HFFc6 (cell line): ENCODE measurements at places on chromosomes 7 and 10. TPM values are rescaled to one million over a fixed set of nuclear protein-coding genes. Genes with fewer than 3 reads are reported as not detected.

TFR2 gene
- total RNA-seq = 0.63 to 1.1 TPM in 2 of 3 replicates, not detected in the other

- no peak overlapping the region for H3K27ac ChIP-seq
- H3K36me3 ChIP-seq = no peaks in the 10 kb centered on the region
- no peaks in the 10 kb centered on the region for H3K4me1 ChIP-seq
Measured at GRCh38 chr10:50152792-50153272, 85.1 kb downstream of the WASHC2A start.

GRCh38 chr10:32411797-32412498, 34.0 kb upstream of the CCDC7 start:
- peaks cover under 1% of the 10 kb centered on the region; the same call in 1 of the 2 replicates for H3K27me3 ChIP-seq
- H3K36me3 ChIP-seq = no peaks in the 10 kb centered on the region
- no peak for DNase-seq
- H3K27ac ChIP-seq = no peak overlapping the region
- no peak overlapping the region for H3K4me3 ChIP-seq

GRCh38 chr10:70052462-70053217, at the start of gene MACROH2A2:
MACROH2A2 (plus strand) TSS chr10:70052846; CDS start chr10:70075659, 22,813 bp downstream.
- H3K4me1 ChIP-seq = peaks cover 6% of the 10 kb centered on the region
- H3K27me3 ChIP-seq = peaks cover 31% of the 10 kb centered on the region
- H3K4me3 ChIP-seq = peak within 1 kb of the TSS; percentile 71
- H3K36me3 ChIP-seq = no peaks in the 10 kb centered on the region

GRCh38 chr7:92647652-92648051, 57.5 kb upstream of the FAM133B start:
- DNase-seq = no peak
- no peak overlapping the region for H3K4me3 ChIP-seq
- peaks cover 24% of the 10 kb centered on the region for H3K36me3 ChIP-seq

GRCh38 chr10:34565934-34566333, 249.2 kb downstream of the PARD3 start:
- peaks cover 12% of the 10 kb centered on the region for H3K4me1 ChIP-seq
- H3K27ac ChIP-seq = peak overlapping the region; percentile 1; the same call in 1 of the 2 replicates
- no peaks in the 10 kb centered on the region; the same call in 1 of the 2 replicates for H3K27me3 ChIP-seq
- no peak overlapping the region for H3K4me3 ChIP-seq
- H3K36me3 ChIP-seq = no peaks in the 10 kb centered on the region

GRCh38 chr7:88437132-88437531, 130.4 kb upstream of the STEAP4 start:
- no peak overlapping the region for H3K4me3 ChIP-seq
- H3K4me1 ChIP-seq = no peaks in the 10 kb centered on the region
- DNase-seq = no peak
- no peaks in the 10 kb centered on the region for H3K27me3 ChIP-seq
- no peaks in the 10 kb centered on the region for H3K36me3 ChIP-seq
- no peak overlapping the region for H3K27ac ChIP-seq
